ENCODE measurements at places on chromosomes 2 and 18.

- DNase-seq: no peak
Observed at GRCh38 chr18:38957736-38958135, 1392.1 kb upstream of the CELF4 start.

GRCh38 chr2:136502660-136503059 is 262.7 kb upstream of the THSD7B start:
- no peak for DNase-seq

- DNase-seq: no peak
Observed at GRCh38 chr18:31652877-31653276, 31.5 kb downstream of the B4GALT6 start.

DNA sequence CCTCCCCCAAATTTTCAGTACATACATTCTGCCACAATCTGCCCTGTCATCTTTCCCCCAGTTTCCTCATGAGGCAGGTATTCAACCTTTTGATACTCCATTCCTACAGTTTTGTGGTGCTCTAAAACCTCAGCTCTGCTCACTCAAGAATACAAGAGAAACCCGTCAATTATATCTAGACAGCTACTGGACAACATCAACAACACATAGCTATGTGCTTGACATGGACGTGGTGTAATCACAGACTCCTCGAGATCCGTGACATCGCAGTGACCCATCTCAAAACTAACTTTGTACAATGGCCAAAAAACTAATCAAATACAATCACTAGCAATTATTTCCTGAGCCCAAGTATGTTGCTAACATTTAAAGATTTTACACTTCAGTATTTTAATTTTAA is 23.6 kb downstream of the WDSUB1 start:
- no peak for DNase-seq

GRCh38 chr2:134671513-134671912 is 47.3 kb downstream of the TMEM163 start:
- no peak for DNase-seq

GRCh38 chr2:31266804-31267203 is 32.9 kb downstream of the EHD3 start:
- DNase-seq: no peak

DNA sequence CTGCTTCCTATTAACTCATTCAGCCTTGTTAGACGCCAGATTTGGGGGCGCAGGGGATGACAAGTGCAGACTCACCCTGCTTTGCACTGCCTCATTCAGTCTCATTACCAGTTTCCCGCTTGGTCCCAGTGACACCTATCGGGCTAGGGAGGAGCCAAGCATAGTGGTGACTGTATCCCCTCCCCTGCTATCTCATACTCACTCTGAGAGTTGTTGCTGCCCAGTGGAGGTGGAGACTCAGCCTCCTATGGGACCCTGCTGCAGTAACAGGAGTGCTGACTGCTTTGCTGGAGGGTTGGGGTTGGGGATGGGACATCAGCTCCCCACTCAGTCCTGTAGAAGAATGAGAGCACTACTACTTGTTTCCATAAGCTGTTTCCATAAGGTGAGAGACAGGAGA is 21.3 kb upstream of the PIK3C3 start:
- DNase-seq: no peak

DNA sequence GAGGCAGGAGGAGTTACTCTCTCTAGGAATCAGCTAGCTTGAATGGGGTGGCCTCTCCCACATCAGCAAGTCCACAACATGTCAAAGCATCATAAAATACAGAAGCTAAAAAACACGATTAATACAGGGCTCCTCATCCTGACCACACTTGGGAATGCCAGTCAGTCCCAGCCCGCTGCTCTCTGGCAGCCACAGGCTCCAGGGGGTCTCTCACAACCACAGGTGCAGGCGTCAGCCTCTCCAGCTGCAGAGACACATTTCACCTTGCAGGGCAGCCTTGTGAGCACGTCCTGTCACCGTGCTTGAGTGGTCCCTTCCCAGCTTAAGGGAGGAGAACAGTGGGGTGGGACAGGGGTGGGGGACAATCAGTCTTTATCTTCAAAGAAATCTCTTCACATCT is 137.4 kb upstream of the SH3BP4 start:
- no peak for DNase-seq

DNA sequence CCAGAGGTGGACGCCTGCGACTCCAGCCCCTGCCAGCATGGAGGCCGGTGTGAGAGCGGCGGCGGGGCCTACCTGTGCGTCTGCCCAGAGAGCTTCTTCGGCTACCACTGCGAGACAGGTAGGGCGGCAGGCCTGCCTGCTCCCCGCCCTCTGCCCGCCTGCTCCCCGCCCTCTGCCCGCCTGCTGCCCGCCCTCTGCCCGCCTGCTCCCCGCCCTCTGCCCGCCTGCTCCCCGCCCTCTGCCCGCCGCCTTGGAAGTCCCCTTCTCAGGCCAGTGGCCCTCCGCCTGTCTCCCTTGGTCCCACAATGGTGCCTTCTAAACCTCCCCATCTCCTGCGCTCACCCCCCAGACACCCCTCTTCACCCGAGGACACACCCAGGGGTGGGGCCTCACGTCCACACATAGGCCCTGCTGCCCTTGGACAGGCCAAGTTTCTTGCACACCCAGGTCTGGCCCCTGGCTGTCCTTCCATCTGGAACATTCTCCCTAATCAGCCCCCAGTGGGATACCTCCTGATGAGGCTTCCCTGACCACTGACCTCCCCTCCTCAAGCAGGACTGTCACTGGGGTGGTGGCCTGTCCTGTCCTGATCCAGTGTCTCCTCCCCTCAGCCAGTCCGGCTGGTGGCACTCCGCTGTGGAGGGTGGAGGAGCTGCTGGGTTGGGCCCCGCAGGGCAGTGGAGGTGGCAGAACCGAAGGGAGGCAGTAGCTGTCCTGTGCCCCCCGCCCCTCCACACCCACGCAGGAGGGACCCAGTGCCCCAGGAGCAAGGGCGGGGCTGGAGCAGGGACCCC is 37.9 kb downstream of the MTERF4 start:
- DNase-seq: no peak

GRCh38 chr18:76379226-76380126 is 115.6 kb downstream of the ZNF516 start:
- no peak for DNase-seq

GRCh38 chr18:22544626-22545025 is 126.9 kb upstream of the CTAGE1 start:
- DNase-seq: no peak

DNA sequence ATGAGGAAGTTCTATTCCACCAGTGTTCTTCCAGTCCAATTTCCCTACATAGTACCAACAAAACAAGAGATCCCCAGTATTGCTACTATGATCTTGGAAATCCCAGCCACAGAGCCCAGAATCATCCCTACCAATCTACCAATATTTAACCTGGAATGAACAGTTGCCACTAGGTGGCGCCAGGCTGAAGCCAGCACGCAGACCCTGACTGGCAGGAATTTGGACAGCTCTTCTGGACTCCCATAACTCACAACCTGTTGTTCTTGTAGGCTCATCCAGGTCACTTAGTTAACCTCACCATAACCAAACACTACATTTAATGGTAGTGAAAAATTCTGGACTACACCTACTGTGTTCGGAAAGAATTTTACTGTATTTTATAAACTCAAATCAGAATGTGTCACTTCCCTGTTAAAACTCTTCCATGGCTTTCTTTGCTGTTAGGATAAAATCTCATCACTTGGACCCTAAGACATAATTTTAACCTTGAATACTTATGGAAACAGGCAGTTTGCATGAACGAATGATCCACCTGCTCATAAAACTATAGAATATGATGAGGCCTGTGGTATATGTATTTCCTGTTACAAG is 59.8 kb upstream of the SLC38A11 start:
- DNase-seq: no peak

- no peak for DNase-seq
Observed at GRCh38 chr18:56651771-56652092, 573 bp downstream of the WDR7 start.

- DNase-seq: no peak
Observed at GRCh38 chr18:64219517-64219916, 70.6 kb upstream of the LINC00305 start.

DNA sequence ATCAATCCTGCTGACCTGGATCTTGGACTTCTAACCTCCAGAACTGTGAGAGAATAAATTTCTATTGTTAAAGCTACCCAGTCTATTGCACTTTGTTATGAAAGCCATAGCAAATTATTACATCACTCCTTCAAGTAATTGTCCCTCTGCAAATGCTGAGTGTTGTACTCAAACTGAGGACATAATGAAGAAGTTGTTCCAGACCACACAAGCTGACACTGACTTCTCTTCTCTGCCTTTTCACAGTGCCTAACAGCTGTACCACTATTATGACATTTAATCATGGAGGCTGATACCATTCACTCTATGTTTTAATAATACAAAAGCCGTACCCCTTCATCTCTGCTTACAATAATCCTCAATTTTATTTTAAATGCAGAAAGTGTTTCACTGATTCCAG is 424.1 kb upstream of the PIK3C3 start:
- no peak for DNase-seq

DNA sequence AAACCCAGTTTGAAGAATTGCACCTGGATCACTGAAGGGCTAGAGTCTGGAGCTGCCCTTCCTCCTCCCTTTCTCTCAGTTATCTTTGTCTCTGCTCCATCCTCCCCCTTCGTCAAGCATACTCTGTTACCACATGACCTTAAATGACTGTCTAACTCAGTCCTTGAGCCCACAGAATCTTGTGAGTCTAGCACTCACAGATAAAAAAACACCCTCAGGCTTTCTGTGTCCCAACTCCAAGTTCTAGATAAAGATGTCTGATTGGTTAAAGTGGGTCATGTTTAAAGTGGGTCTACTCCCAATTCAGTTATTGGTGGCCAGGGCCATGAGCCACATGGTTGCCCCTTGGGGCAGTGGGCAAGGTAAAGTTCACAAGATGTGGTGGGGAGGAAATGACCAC is 53.5 kb upstream of the CYP1B1 start:
- DNase-seq: no peak
